ENCODE measurements at places on chromosomes 11 and 22.

- no peak for DNase-seq
These were observed 161.1 kb downstream of the NAV2 start for GRCh38 chr11:19873730-19874129.

DNA sequence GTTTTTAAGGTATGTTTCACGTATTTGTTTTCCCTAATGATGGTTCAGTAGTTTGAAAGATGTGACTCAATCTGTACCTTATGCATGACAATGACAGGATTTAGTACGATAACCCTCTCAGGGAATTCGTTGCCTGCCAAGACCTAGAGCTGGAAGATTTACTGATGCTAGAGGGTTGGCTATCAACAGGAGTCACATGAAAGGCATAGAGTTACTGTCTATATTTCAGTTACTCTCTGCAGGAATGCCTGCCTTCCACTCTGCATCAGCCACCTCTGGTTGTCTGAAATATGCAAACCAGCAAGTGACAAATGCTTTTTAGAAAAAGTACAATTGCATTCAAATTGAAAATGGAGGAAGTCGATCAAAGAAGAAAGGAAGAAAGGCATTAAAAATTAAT lies 276.3 kb upstream of the RAG2 start:
- no peak for DNase-seq

GRCh38 chr11:22115470-22116029 lies 77.3 kb upstream of the ANO5 start:
- DNase-seq, result no peak

DNA sequence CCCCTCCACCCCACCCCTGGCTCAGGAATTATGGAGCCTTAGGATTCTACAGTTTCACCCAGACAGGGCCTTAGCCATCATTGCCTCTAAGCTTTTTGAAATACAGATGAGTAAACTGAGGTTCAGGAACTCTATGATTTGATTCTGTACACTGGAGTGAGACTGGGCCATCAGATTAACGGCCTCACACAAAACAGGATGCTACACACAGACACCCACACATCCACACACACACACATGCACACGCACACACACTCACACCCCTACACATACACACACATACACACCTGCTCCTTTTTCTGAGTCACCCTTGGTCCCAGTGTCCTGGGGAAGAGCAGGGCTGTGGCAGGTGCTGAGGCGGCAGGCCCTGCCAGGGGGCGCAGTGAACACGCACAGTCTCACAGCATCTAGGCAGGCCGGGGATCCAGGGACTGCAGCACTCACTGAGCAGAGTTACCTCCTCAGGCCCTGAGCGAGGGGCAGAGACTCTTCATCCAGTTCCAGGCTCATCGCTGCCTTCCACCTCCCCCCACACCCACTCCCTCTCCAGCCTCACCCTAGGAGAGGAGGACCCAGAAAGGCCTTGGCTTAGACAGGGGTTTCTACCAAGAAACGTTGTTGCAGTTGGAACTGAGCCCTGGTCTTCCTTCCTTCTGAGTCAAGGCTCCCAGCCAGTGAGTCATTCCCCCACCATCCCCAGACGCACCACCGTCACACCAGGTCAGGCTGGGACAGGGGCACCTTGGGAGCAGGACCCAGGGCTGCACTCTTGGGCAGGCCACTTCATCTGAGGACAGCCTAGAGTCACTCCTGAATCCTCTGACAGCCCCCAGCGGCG lies 89.8 kb upstream of the PARVA start:
- no peak for DNase-seq

DNA sequence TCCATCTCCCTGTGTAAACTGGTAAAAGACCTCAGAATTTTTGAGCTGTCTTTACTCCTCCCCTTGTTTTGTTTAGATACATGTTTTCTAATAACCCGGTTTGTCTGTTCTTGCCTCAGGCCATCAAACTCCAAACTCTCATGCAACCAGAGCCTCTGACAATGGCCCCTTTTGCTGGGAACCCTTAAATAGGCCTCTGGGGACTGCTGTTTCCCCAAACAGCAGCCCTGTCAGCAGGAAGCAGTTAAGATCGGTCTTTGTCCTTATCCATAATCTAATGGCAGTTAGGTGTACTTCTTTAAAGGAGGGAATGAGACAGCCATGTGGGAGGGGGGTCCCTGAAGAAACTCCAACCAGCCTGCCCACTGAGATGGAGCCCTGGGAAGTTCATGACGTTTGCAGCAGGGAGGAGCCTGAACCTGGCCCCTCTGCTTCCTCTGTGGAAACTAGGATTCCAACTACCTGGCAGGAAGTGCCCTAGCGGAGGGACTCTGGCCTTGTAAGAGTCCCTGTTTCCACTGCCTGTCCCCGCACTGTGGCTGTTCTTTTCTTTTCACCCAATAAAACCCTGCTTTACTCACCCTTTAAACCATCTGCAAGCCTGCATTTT lies 1354.4 kb downstream of the LRRC4C start:
- no peak for DNase-seq

- no peak for DNase-seq
These were observed 38.6 kb upstream of the NOX4 start for GRCh38 chr11:89529626-89530380.

- no peak for DNase-seq
These were observed 91.7 kb upstream of the E2F8 start for GRCh38 chr11:19332476-19332875.

DNA sequence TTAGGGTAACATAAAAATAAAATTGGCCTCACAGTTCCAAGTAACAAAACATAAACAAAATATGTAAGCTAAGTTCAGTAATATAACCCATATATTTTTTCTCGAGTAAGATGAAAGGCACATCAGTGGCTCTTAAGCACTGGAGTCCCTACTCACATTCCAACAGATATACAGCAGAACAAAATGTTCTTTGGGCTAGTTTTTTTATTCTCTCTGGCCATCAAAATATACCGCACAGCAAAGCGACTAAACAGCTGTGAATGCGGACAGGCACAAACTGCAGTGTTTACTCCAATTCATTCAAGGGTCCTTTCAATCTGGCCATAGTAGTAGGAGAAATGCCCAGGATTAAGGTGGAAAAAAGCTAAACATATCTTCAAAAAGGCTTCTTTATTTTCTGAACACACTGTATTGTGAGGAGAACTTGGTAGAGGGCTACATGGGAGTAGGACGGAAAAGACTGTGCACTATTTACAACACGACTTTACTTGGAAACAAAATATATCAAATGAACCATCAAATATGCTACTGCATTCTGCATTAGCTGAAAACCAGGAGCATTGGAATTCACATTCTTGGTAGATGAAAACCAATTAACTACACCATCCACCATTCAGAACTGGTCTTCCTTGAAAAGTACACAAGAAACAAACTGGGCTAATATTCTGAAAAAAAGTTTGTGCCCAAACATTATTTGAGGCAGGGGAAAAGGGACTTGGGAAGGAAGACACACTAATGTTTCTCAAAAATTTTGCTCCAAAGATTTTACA lies 4.4 kb downstream of the CDON start:
- no peak for DNase-seq

DNA sequence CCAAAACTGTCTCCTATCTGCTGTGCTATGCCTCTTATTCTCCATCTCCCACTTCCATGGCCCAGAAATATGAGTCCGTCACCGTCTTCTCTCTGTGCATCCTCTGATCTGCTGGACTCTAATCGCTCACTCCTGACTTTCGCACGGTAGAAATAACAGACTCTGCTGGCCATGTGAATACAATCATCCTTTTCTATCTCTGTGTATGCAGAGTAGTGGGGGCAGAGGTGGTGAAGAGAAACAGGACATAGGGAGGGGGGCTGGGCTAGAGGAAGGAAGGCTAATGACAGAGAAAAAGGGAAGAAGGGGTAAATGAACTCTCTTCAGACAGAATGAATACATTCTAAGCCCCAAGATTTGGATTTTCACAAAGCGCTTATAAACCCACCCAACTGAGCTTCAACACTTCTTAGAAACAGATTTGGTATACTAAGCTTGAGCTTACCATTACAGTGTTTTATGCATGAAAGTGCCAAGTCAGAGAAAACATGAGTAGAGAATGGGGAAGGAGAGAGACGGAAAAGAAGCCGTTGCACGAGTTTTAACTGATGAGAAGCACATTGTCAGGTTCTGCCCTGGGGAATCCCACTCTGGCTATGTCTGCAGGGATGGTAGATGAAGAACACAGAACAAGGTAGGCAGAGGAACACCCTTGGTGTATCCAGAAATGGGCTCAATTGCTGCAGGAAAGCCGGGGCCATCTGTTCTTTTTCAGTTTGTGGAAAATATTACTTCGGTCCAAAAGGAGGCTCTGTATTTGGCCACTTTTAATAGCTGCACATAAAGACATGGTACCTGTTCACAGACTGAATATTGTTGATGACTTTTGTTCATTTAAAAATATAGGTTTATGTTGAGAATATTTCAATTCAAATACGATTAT lies 324.7 kb downstream of the ETS1 start:
- DNase-seq, result no peak

- DNase-seq, result no peak
These were observed 523.7 kb downstream of the INSC start for GRCh38 chr11:15638386-15638787.

GRCh38 chr22:50173311-50173982 lies 2.9 kb downstream of the PANX2 start:
- peak; percentile 66 for DNase-seq

- no peak for DNase-seq
These were observed 81.5 kb upstream of the HORMAD2 start for GRCh38 chr22:29998627-29999384.

- peak; percentile 62 for DNase-seq
These were observed at the start of gene LRP4 for GRCh38 chr11:46918083-46918787. Gene LRP4, minus strand, starts transcription at chr11:46918550. Its CDS starts 171 bp downstream, at chr11:46918379.

GRCh38 chr22:48106715-48107259 lies 1344.3 kb downstream of the TBC1D22A start:
- no peak for DNase-seq

GRCh38 chr22:31605851-31606585 lies 56.0 kb downstream of the PISD start:
- no peak for DNase-seq

- DNase-seq, result no peak
These were observed 23.7 kb downstream of the FAM227A start for GRCh38 chr22:38632528-38632927.

GRCh38 chr11:69949327-69949726 lies 128.8 kb upstream of the ANO1 start:
- no peak for DNase-seq

DNA sequence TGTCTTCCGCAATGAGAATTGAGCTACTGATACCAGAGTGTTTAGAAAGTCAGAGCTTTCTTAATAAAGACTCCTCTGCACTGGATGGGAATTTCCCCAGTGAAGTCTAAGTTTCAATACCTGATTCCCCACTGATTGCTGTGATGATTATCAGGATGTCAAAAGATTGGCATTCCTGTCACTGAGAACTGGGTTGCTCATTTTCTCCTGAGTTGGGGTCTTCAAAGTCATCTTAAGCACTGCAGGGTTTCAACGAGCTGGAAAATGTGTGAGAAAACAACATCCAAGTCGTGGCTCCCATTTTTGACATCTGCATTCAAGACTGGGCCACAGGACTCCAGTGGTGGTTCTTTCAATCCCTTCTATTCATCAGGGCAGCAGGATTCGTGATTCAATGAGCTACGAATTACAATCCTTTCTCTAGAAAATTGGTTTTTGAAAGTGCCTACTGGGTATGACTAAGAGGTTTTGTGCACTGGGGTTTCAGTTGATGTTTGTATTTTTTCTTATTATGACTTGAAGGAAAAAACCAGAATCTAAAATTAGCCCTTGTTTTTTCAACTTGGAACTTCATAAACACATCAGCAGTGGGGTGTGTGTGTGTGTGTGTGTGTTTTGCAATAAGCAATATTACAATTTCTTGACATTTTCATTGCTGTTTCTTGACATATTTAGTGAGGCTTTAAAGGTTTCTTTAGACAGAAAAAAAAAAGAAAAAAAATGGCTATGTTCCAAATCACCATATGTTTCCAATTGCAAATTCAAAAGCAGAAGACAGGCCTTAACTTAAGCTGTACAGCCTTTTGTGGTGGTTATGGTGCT lies 233.0 kb downstream of the FAM76B start:
- DNase-seq, result peak; percentile 2

DNA sequence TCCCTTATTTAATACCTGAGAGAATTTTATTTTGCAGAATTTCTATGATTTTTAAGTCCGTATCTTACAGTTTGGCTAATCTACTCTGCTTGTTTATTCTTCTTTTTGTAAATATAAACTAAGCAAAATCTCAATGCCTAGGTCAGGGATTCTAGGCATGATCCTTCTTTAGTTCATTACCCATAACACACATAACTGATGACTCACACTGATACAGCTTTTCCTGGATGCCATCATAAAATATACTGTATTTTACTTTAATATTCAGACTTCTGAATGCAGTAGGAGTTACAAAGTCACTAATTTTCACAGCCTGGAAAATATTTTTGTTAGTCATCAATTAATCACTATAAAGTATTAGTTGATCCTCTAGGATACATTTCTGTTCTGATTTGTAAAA lies 898.2 kb upstream of the RAG2 start:
- DNase-seq, result no peak

DNA sequence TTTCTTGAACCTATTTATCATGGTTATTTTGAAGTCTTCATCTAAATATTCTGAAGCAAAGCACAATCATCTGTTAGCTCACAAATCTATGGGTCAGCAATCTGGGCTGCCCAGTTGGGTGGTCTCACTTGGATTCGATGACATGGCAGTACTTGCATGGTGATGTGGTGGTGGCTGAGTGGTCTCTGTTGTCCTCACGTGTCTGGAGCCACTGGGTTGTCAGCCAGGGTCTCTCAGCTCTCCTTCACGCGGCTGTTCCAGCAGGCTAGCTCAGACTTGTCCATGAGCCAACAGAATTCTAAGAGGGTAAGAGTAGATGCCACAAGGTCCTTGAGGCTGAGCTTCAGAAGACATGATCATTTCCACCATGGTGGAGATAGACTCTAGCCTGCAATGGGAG lies 66.4 kb upstream of the KCNQ1OT1 start:
- no peak for DNase-seq

DNA sequence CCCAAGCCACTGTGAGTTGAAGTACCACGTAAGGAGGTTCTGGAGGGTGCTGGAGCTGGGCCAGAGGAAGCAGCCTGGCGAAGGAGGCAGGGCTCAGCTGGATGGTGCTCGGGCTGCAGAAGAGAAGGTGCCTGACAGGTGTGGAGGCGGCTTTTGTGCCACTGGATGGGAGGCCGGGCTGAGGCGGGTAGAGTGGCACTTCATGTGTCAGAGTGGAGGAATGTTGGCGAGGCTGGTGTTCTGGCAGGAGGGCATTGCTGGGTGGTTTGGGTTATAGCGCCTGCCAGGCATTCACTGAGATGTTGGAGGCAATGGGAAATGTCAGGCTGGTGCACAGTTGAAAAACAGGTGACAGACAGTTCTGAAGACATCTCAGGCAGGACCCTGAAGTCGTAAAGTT lies 24.2 kb downstream of the UBE2L3 start:
- no peak for DNase-seq

DNA sequence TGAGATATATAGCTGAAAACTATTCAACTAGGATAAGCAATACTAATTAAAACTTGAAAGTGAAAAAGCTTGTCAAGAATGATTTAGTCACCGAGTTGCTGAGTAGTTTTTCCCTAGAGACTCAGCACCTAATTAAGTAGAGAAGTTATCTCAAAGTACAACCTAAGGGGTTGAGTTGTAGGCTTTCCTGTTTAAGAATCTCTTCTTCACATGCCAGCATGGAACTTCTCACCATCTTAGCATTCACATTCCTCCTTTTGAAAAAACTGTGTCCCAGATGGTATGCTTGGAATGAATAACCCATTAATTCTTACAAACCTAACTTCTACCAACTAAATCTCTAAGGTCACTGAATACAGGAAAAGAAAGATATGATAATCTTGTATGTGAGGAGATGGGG lies 303.3 kb upstream of the ZC3H12C start:
- DNase-seq, result no peak

- DNase-seq, result no peak
These were observed 12.8 kb downstream of the PACSIN2 start for GRCh38 chr22:43002202-43002586.

GRCh38 chr11:91459840-91460239 lies 764.8 kb upstream of the FAT3 start:
- DNase-seq, result no peak

Measured in GM12892 (cell line).